ENCODE measurements at places on chromosomes 1 and 21.

DNA sequence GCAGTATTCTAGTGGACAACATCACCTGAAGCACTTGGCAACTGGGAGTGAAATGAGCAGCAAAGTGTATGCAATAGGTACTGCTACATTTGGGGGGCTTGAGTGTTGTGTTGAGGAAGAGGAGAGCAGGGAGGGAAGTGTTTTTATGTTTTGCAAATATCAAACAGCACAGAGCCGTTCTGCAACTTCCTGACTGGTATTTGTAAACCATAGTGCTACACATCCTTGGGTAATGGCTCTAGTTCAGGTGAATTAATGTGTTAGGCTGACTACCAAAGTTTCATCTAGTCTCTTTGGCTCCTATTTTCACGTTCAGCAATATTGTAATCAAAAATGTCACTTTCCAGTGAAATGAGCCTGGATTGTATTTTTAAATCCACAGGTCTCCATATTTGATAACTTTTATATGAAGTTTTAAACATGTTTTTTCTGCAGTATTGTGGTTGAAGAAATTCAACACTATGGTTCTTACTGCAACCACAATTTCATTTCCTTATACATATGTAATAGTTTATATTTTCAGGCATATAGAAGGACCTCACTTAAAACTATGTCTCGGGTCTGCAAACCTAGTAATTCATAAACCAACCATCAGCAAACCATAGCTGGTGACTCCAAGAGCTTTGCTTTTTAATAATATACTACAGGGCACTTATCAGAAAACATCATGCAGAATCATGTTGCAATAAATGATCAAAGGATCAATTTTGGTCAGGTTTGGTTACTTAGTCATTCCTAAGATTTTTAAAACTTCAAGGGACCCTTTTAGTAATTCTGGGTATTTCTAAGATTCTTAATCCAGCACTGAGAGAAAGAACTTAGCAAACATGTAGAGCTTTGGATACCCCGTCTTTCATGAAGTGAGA lies 18.8 kb downstream of the ZBTB37 start:
- no peak for DNase-seq

DNA sequence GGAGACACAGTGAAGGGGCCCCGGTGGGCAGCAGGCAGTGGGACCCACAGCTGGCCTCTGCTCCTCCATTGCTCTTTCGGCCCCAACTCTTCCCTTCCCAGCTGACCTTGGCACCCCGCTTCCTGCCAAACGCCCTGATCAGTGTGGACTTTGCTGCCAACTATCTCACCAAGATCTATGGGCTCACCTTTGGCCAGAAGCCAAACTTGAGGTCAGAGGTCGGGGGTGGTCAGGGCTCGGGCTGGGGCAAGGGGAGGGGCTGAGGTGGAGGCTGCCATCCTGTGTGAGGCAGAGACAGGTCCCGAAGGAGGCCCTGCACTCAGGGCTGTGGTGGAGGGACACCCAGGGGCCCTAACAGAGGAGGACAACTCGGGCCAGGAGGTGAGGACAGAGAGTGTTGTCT lies 13.7 kb downstream of the PODN start:
- DNase-seq, result no peak

GRCh38 chr1:4033129-4033676 lies 133.1 kb upstream of the C1orf174 start:
- no peak for DNase-seq

DNA sequence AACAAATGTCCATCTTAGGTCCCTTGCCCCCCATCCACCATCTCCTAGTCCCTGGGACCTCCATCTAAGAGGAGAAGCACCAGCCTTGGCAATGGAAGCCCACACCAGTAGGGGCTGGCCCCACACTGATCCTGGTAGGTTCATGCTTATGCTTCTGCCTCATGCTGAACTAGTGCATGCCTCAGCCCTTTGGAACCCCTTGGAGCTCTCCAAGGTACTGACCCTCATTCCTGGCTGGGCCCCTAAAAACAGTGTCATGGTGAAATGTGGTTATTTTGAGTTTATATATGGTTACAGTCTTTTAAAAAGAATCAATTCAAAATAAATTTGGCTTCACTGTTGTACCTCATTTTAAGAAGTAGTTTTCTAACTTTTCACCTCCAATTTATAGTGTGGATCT lies 108.3 kb downstream of the HIVEP3 start:
- no peak for DNase-seq

DNA sequence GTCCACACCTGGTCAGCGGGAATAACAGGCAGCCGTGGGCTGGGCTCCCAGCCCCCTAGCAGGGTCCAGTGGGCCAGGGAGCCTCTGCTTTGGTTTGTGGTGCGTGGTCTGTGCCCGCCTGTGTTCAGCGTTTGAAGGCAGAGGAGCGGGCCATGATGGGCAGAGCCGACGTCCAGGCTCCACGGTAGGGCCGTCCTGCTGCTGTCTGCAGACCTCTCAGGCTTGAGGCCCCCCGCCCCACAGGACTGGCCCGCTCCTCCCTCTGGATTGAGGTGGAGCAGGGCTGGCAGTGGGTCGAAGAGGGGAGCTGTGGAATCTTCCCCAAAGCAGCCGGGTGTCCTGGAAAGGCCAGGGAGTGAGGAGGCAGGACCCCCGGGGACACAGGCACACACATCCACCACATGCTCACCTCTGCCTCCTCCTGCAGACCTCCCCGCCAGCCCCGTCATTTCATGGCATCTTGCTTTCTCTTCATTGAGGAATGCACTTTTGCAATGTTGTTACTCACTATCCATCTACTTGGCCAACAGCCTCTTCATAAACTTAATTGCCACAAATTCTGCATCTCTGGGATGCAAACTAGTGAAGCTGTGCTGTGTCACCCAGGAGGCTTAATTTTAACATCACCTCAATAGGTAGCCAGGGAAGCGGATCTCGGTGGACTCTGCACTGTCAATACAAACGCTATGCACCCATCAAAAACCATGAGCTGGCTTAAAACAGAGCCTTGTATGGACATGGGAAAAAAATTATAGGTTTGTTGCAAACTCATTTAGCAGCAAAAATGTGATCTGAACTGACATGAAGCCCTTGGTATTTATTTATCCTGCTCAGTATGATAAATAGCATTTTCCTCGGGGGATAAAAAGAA lies 85.9 kb downstream of the PDE9A start:
- no peak for DNase-seq

DNA sequence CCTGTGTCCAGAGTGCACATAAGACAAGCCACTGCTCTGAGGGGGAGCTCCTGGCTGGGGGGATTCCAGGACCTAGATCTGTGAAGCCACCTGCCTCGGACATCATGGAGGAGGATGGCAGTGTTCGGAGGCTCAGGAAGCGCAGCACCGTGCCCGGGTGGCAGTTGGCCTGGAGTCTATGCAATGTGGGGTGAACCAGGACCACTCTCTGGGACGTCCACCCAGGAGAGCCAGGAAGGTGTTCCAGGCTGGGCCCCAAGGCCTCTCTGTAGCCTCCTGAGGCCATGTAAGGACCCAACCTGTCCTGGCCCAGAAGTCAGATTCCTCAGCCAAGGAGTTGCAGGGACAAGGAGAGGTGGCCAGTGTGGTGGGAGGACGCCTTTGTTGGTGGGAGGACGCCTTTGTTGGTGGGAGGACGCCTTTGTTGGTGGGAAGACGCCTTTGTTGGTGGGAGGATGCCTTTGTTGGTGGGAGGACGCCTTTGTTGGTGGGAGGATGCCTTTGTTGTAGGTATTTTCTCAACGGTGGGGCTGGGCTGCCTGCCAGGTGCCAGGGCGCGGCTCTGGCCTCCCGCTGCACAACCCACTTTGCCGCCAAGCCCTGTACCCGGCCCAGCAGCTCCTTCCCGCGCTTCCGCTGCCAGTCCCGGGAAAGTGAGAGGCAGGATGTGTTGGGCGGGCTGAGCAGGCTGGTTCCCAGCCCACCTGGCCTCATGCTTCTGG lies 30.6 kb upstream of the BMP8B start:
- DNase-seq, result peak; percentile 82

GRCh38 chr1:91879733-91880132 lies 6.2 kb downstream of the TGFBR3 start:
- DNase-seq, result no peak

GRCh38 chr1:32496127-32496526 lies 31.3 kb downstream of the ZBTB8B start:
- no peak for DNase-seq

GRCh38 chr1:157968946-157969345 lies 24.5 kb upstream of the KIRREL1 start:
- DNase-seq, result no peak

- DNase-seq, result no peak
Observed at GRCh38 chr1:16451841-16452528, 11.5 kb downstream of the NECAP2 start.

DNA sequence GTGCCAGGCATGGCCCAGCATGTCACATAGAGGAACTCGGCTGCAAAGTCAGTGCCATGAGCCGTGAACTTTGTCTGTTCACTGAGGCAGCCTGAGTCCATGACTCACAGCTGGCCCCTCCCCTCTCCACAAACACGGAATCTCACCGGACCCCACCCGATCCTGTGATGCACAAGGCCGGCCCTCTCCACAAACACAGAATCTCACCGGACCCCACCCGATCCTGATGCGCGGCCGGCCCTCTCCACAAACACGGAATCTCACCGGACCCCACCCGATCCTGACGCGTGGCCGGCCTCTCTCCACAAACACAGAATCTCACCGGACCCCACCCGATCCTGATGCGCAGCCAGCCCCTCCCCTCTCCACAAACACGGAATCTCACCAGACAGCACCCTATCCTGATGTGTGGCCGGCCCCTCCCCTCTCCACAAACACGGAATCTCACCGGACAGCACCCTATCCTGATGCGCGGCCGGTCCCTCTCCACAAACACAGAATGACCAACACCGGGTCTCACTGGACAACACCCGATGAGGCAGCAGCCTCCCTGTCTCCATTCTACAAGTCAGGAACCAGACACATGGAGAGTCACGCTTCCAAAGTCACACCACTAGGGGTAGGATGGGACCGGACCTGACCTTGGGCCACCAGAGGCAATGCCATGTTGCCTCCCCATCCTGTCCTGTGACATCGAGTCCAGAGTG lies 39.6 kb upstream of the GPR153 start:
- DNase-seq, result no peak

DNA sequence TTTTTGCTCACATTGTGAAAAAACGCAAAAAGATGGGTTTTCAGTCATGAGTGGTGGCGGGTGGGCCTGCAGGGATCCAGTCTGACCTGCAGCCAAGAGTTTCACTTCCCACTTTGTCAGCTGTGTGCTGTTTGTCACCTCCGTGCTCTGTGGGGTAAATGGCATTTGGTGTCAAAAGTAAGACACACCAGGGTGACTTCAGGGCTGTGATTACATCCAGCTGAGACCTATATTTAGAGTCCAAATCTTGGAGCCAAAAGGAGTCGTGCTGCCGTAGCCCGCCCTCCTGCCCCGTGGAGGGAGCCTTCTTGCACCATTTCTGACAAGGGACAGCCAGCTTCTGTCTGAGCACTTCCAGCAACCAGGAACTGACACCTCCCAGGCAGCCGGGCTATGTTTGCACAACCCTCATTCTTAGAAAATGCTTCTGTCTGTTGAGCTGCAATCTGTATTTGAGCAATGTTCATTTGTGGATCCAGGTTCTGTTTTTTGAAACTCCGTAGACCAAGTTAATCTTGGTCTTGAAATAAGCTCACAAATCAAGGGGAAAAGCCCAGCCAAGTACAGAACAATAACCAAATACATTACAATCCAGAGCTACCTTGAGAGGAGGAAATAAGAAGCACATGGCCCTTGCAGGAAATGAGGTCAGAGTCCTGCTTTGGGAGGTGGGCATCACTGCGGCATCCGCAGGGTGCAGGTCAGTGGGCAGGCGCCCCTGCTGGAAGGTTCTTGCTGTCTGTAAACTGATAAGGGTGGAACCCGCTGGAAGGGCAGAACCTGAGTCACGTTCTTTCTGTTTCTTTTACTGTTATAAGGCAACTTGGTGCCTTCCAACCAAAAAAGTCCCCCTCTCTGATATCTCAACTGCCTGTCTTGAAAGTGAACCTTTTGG lies 14.4 kb downstream of the ABCG1 start:
- DNase-seq, result peak; percentile 87

DNA sequence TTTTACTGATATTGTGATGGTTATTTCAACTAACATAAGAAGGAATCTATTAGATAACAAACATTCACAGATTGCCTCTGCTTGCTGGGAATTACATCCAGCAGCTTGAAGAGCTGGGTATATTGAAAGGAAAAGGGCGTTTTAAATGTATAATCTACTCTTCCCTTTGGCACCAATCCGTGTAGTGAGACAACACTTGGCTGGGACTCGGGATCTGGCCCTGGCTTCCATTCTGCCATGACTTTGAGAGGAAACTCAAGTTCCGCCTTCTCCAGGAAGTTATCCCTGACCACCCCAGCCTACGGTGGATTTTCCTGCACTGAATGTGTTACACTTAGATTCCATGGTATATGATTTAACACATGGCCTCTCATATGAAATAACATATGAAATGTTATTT lies 86.9 kb upstream of the UBE2U start:
- no peak for DNase-seq

GRCh38 chr1:117886101-117886795 lies 43.2 kb downstream of the GDAP2 start:
- no peak for DNase-seq

- no peak for DNase-seq
Observed at GRCh38 chr1:36126005-36126716, 1.1 kb upstream of the COL8A2 start.

- peak; percentile 69 for DNase-seq
Observed at GRCh38 chr21:45439161-45439872, 34.4 kb downstream of the COL18A1 start.

GRCh38 chr1:208524376-208524775 lies 280.2 kb upstream of the PLXNA2 start:
- DNase-seq, result no peak

GRCh38 chr21:26471099-26471471 lies 102.0 kb downstream of the CYYR1 start:
- no peak for DNase-seq

DNA sequence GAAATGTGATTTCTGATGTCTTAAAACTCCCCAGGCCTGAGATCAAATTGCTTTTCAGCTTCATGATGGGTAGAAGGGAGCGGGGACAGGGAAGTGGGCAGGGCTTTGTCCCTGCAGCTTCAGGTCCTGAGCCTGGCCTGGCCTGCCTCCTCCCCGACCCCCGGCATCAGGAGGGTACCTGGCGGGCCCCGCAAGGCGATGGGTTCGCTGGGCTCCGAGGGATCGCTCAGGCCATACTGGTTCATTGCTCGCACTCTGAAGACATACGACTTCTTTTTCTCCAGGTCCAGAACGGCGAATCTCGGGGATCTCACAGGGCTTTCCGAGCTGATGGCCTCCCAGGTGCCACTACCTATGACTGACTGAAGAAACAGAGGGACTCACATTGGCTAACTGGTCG lies 25.5 kb downstream of the MYOM3 start:
- DNase-seq, result no peak

DNA sequence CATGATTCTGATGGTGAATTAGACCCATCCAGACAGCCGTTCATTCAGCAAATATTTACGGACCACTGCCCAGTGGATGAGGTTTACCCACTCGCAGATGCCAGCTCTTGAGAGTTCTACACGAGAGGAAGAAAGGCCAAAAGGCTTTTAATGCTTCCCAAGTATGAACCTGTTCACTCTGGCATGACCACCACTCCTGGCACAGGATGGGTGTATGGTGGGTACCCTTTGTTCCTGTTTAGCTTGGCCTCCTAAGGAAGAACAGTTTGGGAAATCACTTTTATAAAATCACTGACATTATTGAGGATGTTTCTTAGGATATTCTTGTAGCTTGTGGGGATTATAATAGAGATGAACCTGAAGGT lies 67.2 kb downstream of the HMGB4 start:
- DNase-seq, result no peak

Measured in lower leg skin (tissue), 4 donors.